ENCODE measurements at places on chromosomes 1 and 21. TPM values are rescaled to one million over a fixed set of nuclear protein-coding genes. Genes with fewer than 3 reads are reported as not detected.

STIL gene
- total RNA-seq = 2.4 TPM

ESRRG gene
- under 0.01 TPM for total RNA-seq

DMBX1 gene
- not detected for total RNA-seq

KCNE1 gene
- total RNA-seq = 0.17 TPM

OR2T5 gene
- total RNA-seq = not detected

LRRC71 gene
- total RNA-seq = not detected

RPE65 gene
- total RNA-seq = not detected
